ENCODE measurements at places on chromosomes 11 and 22.

- DNase-seq = no peak
These were observed 13.7 kb upstream of the CDKN1C start for GRCh38 chr11:2899080-2899783.

DNA sequence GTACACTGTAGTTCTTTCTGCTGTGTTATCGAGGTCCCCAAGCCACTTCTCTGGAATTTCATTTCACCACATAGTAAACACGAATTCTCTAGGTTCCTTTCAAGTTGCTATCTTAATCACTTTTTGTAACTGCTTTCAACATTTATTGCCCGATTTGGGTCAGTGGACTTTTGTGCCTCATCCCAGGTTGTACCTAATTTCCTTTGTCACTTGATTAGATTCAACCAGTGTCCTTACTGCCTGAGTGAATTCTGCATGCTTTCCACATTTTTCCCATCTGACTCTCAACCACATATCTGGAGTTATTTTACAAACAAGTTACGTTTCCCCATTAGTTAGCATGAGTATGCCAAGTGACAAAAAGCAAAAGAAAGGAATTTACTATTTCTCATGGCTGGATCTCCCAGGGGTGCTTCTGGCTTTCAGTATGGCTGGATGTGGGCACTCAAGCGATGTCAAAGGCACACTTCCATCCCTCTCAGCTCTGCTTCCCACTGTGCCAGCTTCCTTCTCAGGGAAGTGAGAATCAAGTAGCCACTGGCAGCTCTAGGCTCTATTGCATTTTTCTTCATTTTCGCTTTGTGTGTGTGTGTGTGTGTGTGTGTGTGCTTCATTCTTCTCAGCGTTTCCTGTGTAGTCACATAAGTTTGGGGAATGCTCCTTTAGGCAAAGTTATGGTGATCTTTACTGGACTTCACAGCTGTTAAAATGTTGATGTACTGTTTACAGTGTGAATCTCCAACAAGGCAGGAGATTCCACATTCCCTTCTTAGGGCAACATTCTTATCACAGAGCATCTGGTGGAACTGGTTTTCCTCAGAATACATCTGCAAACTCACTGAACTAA lies 128.9 kb downstream of the DBX1 start:
- DNase-seq = no peak

DNA sequence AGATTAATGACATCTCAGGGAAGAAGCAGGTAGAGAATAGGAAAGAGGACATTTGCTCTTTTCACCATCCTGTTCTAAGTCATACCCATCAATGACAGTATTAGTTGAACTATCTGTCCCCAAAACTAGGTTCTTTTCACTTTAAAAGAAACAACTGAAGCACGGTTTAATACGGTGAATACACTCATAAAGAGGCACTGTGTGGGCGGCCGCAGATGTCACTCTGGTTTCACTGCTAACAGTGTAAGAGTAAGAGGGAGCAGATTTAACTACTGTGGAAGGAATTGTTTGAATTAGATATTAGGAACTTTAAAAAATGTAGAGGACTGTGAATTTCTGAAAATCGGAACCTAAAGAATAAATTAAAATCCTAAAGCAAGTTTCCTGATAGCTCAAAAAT lies 49.5 kb downstream of the VSIG10L2 start:
- DNase-seq = no peak

GRCh38 chr11:124198897-124199296 lies 15.8 kb downstream of the OR10D3 start:
- DNase-seq = no peak

- DNase-seq = no peak
These were observed 74.0 kb upstream of the TCF20 start for GRCh38 chr22:42344361-42344905.

DNA sequence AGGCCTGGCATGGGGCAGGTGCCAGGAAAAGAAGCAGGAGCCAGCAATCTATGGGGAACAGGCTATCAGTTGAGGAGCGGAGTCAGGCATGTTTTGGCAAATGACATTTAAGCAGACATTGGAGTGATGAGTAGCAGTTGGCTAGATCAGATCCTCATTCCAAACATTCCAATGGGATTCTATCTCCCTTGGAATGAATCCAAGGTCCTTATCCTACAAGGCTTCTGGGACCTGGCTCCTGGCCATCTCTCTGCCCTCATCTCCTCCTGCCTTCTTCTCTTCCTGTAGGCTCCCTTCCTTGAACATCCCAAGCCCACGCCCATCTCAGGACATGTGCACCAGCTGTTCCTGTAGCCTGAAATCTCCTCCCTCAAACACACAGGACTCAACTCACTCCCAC lies 1074.5 kb downstream of the TBC1D22A start:
- no peak for DNase-seq

All from neural crest cell (in vitro differentiated cells).